ENCODE measurements at places on chromosomes 7 and 10.

DNA sequence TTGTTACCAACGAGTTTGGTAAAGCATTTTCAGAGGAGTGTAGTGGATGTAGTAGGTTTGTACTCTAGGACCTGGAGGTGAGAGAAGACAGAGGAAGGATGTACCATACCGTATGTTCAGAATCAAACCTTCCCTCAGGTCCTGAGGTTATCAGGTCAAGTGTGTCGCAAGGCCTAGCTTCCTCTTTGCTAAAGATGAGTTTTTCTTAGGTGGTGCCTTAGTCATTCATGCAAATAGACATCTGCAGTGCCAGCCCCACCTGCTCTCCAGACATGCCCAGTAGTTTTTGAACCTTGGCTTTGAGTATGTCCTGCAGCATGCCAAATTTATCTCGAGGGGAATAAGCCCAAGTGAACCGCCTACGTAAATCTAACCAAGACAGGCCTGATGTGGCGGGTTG, 71.3 kb downstream of the HDAC9 start:
- no peak for DNase-seq

- DNase-seq, result no peak
These were observed 119.7 kb downstream of the WDR11 start for GRCh38 chr10:120970595-120971529.

DNA sequence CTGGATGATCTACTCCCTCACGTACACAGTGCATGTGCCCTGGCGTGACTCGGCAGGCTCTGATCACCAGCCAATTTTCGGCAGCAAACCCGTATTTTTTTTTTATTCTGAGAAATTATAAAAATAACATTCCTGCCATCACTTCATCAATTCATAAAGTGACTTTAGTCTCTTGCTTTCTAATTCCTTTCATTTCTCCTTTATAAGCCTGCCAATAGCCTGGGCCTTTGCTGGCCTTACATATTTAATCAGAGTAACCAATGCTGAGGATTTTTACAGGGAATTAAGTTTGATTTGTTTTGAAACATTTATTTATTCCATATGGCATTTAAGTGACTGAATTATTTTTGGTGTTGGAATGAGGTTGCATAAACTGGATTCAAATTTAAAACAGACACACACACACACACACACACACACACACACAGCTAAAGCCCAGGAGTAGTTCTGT, 140.8 kb downstream of the ETV1 start:
- no peak for DNase-seq

- no peak for DNase-seq
These were observed 62.9 kb downstream of the GRM8 start for GRCh38 chr7:127189886-127190285.

GRCh38 chr7:53642361-53642760, 606.9 kb downstream of the POM121L12 start:
- DNase-seq, result peak; percentile 3

DNA sequence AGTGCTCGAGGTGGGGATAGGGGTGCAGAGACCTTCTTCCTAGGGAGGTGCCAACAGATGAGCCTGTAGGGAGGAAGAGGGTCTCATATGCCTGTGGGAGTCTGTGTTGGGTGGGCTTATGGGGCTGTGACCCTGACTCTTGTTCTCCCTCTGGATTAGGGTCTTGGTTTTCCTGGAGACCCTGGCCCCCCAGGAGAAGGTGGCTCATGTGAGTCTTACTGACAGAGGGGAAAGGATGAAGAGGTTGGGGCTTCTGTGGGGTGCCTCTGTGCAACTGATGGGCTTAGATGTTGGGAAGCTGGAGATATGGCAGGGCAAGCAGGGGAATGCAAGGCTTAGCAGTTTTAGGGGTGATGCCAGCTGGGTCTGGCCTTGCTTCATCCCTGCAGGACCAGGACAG, 20.2 kb upstream of the VOPP1 start:
- no peak for DNase-seq

- DNase-seq, result peak; percentile 5
These were observed 228.1 kb upstream of the PFKP start for GRCh38 chr10:2839081-2839725.

- DNase-seq, result peak; percentile 56
These were observed 10.7 kb downstream of the APBB1IP start for GRCh38 chr10:26448706-26449435.

- DNase-seq, result no peak
These were observed 18.5 kb upstream of the AGR3 start for GRCh38 chr7:16900209-16900768.

DNA sequence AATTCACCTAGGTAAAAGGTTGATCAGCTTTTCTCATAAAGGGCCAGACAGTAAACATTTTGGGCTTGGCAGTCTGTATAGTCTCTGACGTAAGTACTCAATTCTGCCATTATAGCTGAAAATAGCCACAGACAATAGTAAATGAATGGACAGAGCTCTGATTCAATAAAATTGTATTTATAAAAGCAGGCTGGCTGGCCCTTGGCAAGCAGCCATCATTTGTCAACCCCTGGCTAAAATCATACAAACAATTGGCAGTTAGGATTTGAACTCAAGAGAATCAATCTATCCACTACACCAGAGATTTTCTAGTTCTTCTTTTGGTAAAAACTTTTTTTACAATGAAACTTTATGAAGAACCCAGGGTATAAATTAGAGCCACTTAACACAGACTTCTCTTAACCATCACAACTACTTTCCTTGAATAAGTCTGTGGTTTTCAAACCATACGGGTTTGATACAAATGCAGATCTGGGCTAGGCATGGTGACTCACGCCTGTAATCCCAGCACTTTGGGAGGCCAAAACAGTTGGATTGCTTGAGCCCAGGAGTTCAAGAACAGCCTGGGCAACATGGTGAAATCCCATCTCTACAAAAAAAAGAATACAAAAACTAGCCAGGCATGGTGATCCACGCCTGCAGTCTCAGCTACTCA, 124.5 kb downstream of the SLC16A9 start:
- peak; percentile 11 for DNase-seq

- no peak for DNase-seq
These were observed 72.0 kb downstream of the FAM53B start for GRCh38 chr10:124672181-124672638.

- DNase-seq, result no peak
These were observed 194.7 kb downstream of the ARHGAP21 start for GRCh38 chr10:24528946-24529345.

GRCh38 chr7:3973264-3973663, 672.2 kb downstream of the SDK1 start:
- DNase-seq, result no peak

DNA sequence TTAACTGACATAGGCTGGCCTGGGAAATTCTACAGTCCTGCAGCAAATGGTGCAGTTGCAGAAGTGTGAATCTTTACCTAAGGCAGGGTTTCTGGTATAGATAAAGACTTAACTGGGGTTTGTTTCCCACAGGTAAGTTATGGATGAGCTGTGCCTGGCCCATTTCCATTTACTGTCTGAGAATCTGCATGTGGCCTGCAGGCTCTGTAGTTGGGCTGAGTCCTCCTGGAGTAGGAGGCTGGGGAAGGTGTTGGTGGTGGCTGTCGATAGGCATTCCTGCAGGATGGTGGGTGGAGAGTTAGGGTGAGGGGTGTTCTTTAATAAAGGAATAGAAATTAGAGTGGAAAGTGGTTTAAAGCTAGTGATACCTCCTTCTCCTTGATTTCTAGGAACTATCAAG, 193.5 kb downstream of the AUTS2 start:
- DNase-seq, result no peak

DNA sequence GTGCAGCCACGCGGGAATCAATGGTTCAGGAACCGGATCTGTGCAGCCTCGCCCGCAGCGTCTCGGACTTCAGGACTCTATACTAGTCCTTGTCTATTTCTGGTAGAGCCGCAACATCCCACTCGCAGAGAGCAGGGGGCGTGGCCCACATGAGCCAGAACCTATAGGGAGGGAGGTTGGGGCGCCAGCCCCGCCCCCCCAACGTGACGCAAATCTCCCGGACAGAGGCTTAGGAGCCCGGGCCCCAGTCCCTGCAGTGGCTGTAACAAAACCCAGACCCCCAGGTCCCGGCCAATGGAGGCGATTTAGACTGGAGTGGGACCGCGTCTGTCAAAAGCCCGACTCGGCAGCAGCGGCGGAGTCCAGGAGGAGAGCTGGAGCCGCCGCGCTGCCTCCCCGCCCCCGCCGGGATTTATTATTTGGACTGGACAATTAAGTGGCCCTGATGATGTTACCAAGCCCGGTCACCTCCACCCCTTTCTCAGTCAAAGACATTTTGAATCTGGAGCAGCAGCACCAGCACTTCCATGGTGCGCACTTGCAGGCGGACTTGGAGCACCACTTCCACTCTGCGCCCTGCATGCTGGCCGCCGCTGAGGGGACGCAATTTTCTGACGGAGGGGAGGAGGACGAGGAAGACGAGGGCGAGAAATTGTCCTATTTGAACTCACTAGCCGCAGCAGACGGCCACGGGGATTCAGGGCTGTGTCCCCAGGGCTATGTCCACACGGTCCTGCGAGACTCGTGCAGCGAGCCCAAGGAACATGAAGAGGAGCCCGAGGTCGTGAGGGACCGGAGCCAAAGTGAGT, at the start of gene NKX2-3:
TSS of gene NKX2-3 (plus strand) at position 256 of the 809 bp plus-strand sequence. CDS start at position 446, 190 bp downstream.
- DNase-seq, result peak; percentile 36

- DNase-seq, result peak; percentile 24
These were observed 68.4 kb upstream of the TMEM229A start for GRCh38 chr7:124101173-124101768.
